NCI-H1105 (cell line): ENCODE measurements at places on chromosomes 16 and 17.

DNA sequence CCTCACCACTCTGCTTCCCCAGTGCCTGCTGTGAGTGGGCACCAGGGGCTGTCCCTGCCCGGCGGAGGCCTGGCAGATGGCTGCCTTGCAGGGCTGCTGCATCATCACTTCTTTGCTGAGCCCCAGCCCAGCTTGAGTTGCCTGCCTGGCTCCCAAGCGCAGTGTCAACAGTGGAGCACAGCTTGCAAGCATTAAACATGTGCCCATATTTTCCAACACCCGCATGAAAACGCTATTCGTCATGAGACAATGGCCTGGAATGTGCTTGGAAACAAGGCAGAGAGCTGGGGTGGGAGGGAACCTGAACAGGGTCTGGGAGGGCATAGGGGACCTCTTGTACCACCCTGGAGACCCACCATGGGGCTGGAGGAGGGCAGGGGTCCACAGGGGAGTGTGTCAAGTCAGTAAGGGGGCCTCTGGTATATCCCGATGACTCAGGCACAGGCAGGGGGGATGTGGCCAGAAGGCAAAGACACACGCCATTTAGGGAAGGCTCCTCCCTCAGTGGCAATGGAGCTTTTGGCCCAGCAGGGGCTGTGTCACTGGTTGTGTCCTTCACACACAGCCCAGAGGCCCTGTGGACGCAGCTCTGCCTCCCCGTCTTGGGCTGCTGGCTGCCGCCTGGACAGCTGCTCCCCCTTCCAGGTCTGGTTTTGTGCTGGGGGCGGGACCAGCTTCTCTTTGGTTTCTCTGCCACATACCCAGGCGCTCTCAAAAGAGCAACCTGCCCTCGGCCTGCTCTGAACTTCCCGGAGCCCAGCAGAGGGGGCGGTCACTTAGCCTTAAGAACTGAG, 17.4 kb upstream of the MTSS2 start:
- DNase-seq = no peak

- no peak for DNase-seq
Measured at GRCh38 chr17:73679476-73679875, 35.2 kb upstream of the SDK2 start.

DNA sequence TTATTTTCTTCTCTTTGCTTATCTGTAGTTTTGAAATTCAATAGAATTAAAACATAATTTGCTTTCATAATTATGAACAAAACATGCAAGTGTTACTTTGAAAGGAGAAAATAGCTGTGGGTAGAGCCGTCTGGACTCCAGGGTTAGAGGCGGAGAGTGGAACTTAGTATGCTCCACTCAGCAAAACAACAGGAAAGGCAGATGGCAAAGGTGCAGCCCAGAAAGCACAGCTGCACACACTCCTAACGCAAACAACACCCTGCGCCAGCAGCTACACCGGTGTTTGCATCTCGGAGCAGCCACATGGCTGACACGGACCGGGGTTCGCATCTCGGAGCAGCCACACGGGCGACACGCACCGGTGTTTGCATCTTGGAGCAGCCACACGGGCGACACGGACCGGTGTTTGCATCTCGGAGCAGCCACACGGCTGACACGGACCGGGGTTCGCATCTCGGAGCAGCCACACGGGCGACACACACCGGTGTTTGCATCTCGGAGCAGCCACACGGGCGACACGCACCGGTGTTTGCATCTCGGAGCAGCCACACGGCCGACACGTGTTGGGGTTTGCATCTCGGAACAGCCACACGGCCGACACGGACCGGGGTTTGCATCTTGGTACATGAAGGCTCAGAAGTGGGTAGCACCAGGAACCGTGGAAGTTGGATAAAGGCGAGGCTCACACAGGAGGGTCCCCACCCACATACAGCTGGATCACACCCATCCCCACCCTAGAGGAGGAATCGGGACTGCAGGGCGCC, 12.2 kb upstream of the CAPN15 start:
- DNase-seq = no peak

- no peak for DNase-seq
Measured at GRCh38 chr17:67078292-67078691, 33.9 kb downstream of the CACNG1 start.

DNA sequence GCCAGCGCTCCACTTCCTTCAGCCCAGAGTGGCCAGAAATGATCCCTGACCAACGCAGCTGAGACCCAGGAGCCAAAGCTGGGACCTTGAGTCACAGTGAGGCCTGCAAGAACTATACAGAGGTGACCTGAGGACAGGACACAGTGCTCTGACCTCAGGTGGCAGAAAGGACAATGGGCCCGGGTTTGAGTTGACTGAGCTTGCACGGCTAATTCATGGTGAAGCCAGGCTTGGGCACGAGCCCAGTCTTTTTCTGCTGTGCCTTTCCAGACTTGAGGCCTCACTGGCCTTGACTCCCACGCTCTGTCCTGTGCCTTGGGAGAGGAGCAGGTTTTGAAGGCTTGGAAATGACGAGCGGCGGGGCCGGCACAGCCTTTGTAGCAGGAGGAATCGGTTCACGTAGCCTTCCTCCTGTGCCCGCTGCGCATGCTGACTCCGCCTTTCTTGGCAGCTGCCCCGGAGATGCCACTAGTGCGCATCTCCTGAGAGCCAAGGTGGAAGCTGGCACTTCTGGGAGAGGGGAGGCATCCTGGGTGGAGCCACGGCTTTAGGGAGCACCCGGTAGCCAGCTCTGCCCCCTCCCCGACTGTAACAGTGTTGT, 34.9 kb downstream of the NDEL1 start:
- peak; percentile 86 for DNase-seq

- DNase-seq = no peak
Measured at GRCh38 chr16:749010-749409, 8.2 kb upstream of the CIAO3 start.

DNA sequence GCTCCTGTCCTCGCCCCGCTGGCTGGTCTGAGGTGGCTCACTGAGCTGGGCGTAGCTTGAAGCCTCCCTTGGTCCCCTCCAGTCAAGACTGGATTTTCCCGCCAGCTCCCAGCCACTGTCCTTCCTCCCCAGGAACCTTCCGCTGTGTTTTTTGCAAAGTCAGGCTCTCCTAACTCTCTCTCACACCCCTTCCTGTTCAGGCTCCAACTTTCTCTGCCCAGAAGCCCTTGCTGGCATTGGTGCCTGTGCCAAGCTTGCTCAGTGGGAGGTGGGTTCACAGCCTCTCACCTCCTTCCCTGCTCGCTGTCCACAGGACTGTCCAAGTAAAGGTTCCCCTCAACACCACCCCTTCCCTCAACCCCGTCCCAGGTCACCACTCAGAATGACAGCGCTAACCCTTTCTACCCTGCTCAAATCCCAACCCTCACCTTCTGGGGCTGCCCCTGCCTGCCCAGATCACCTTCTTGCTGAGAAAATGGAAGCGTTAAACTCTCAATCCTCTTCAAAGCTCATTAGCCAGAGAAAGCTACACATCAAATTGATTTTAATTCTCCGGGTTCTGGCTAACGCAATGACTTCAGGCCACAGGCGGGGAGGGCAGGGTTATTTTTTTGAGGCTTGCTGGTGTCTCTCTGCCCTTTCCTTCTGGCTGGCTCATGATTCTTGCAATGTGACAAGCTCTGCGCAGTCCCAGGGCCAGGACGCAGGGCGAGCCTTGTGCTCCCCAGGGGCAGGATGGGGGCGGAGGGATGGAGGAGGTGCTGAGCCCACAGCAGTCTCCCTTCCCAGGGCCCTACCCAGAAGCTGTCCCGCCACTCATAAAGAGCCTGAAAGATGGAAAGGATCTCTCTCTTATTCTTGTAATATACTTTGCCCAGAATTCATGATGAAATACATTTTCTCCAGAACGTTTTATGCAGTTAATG, 357.2 kb upstream of the TNRC6C start:
- DNase-seq = no peak

DNA sequence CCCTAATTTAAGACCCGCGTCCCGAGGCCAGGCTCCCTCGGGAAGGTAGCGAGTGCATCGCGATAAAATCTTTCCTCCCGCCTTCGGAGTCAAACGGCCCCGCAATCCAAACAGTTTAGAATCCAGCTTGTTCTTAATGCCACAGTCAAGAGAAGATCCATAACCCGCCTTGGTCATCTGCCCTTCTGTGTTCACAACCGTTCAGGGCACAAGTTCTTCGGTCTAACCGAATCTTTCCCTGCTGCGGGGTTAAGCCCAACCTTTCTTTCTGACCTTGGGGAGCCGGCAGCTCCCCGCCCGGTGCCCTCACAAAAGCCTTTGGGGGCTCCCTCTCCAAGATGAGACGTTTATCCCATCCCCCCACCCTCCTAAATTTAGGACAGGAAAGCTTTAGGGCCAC, 30.3 kb downstream of the CPSF4L start:
- no peak for DNase-seq

- DNase-seq = no peak
Measured at GRCh38 chr17:8056976-8057625, 18.2 kb downstream of the ALOX15B start.
